Central memory CD8-positive, alpha-beta T cell (primary cell): ENCODE measurements at places on chromosomes 5 and 9.

GRCh38 chr5:17367256-17367840, 130.7 kb upstream of the TAF11L2 start:
- DNase-seq, result no peak

DNA sequence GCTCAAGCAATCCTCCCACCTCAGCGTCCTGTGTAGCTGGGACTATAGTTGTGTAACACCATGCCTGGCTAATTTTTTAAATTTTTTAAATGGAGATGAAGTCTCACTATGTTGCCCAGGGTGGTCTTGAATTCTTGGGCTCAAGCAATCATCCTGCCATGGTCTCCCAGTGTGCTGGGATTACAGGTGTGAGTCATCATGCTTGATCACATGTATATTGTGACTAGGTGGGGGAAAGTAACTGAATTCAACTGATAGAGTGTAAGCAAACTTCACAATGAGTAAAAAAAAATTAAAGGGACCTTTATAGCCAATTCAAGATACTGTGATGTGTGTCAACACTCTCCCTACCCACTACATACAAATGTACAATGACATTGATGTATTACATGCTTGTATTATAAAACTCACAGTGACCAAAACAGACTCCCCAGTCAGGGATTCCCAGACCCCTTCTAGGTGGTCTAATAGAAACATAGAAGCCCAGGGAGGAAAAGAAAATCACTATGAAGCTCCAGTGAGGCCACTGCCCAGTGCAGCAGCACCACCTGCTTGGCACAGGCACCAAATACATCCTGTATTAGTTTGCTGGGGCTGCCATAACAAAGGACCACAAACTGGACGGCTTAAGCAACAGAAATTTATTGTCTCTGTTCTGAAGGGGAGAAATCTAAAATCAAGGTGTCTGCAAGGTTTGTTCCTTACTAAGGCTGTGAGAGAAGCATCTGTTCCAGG, 8.8 kb downstream of the PLGRKT start:
- no peak for DNase-seq

- no peak for DNase-seq
These were observed 252.7 kb upstream of the IL12B start for GRCh38 chr5:159582756-159583541.

DNA sequence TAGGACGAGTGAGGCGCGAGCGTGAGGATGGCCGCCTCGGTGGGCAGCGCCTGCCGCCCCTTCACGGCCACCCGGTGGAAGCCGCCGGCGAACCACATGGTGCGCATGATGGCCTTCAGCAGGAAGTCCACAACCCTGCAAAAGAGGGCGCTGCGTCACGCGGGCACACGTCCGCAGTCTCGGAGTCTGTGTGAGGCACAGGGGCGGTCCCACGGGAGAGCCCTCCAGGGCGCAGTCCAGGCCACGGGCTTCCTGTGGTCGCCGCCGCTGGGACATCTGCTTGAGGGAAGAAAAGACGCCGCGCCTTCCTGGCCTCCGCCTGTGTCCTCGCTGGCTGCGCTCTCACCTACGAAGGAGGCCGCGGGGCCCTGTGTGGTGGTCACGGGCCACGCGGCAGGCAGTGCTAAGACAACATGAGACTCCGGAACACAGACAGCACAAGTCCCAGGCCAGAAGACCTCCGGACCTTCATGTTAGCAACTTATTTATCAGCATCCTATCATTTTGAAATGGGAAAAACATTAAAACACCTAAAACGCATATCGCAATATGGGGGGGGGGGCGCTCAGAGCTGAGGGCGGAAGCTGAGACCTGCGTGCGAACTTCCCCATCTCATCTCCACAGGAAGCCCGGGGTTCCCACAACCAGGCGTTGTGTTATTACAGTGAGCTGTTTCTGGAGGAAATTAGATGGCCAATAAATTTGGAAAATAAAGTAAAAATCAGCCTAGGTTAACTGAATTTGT, 28.8 kb downstream of the LPCAT1 start:
- no peak for DNase-seq

GRCh38 chr9:7721291-7721690, 78.3 kb downstream of the DMAC1 start:
- no peak for DNase-seq

DNA sequence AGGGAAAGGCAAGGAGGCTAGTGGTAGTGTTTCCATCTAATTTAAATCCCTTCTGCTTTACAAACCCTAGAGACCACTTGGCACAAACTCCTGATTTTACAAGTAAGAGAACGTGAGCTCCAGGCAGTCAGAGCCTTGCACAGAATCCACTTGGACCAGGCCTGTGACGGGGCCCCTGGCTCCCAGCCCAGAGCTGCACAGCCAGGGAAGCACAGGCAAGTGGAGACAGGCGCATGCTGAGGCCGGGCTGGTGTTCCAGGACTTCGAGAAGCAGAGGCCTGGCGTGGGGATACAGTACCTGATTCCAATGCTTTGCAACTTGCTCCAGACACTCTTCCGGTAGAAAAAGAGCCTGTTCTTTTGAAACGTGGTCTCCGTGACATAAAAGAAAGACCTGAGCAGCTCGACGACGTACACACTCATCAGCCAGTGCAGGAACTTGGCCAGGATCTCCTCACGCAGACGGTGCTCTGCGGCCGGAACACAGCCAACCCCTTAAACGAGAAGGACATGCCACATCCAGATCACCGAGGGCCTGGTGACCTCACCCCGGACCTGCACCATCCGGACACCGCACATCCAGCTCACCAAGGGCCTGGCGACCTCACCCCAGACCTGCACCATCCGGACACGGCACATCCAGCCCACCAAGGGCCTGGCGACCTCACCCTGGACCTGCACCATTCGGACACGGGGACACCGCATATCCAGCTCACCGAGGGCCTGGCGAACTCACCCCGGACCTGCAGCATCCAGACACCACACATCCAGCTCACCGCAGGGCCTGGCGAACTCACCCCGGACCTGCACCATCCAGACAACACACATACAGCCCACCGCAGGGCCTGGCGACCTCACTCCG, 12.5 kb downstream of the TERT start:
- no peak for DNase-seq

- no peak for DNase-seq
These were observed 96.1 kb upstream of the RASGRF2 start for GRCh38 chr5:80864109-80864508.

DNA sequence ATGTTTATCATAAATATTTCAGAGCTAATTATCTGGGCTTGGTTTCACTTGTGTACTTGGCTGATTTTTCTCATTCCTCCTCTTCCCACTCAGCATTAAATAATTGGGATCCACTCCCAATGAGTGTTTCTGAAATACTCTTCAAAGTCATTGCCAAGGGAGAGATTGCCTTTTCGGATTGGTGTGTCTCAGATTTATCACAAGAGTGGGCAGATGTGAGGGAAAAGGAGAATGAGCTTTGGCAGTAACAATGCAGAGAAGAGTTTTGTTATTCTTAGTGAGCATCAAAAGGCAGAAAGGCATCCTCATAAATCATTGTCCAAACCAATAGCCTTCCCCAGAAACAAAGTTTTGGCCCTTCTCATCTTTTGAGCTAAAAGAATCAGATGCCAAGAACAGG, 79.2 kb downstream of the SEMA5A start:
- no peak for DNase-seq

DNA sequence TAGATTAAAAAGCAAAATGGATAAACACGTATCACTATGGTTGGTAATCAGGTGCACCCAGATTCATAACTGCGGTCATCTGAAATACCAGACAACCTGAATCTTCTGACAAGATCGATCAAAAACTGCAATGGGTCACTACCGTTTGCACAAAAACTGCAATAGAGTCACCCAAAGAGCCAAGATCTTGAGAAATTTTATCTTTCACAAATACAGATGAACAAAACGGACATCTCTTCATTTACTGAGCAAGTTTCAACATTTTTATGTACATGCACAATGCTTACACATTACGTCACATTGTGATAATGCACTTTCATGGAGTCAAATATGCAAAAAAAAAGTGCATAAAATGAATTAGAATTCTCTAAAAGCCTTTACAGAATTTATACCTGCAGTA, 18.6 kb downstream of the PRKAA1 start:
- no peak for DNase-seq

- DNase-seq, result no peak
These were observed 192.2 kb downstream of the CHSY3 start for GRCh38 chr5:130096483-130096882.

- no peak for DNase-seq
These were observed 420.9 kb upstream of the SGCD start for GRCh38 chr5:155906046-155906445.

DNA sequence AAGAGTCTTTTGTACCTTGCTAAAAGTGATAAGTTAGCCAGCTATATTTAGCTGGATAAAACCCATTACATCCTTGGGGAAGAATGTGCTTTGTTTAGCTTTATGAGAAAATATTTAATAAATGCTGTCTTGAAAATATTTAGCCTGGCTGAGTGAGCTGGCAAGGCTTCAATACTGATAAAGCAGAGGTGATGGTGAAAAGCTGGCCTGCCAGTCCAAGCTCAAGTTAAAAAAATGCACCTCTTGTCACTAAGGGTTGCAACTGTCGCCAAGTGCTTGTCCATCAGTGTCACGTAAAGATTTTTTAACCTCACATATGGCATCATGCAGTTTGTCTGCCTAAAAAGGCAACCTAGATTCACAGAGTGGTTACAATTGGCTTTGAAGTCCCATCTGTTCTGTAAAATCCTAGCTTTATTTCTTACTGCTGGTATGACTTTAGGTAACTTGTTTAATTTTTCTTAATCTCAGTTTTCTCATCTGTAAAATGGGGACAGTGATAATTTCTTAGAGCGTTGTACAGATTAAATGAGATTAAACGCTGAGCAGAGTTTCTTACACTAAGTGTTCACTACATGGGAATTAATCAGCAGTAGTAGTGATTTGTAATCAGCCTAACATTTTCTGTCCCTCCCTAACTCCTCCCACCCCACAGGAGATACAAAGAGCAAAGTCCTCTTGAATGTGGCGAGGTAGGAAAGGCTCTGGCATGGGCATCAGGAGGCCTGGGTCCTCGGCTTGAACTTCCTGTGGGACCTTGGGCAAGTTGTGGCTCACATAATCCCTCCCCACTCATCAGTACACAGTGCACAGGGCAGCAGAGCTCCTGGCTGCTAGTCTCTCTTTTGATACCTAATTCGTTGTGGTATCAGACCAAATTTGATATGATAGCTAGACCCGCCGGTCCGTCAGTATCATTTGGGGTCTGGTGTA, 48.7 kb downstream of the PIK3R1 start:
- no peak for DNase-seq

DNA sequence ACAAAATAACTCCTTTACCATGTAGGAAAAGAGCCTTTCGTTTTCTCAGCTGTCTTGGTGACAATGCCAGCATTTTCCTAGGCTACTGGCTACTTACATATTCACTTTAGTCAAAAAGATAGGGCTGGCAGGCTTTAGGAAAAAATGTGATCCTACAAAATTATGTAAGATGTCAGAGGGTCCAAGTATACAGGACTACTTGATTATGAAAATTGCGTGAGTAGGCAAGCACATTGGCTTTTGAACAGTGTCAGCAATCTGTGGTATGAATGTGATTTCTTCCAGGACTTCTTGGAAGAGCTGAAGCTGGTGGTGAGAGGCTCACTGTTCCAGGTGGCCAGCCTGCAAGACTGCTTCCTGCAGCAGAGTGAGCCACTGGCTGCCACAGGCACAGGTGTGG, 22.8 kb downstream of the THBS4 start:
- no peak for DNase-seq

DNA sequence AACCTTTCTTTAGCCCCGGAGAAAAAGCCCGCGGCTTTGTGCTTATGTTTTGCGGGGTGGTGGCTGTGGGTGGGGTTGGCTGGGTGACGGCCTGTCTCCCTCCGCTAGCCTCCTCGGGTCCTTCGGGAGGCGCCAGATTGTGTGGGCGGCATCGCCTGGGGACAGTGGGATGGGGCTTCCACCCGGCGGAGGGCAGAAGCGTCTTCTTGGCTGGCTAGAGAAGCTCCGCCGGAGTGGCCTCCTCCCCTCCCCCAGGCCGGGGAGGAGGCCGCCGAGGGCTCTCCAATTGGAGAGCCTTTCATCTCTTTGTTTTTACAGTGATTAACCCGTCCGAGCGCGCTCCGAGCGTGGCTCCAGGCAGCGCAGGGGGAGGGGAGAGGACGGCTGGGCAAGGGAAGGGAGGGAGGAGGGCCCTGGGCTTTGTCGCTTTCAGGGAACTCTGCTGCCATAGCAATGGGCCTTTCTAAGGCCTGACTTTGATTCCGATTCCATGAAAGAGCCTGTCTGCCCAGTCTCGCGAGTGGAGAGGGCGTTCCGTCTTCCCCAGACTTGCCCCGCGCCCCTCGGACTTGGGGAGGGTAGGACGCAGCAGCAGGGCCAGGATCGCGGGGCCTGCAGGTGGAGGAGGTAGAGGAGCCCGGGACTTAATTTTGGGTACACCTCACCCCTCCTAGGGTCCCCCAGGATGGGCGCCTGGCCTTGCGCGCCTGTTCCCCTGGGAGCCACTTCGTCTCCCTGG, 36.7 kb upstream of the TIFAB start:
- DNase-seq, result no peak

DNA sequence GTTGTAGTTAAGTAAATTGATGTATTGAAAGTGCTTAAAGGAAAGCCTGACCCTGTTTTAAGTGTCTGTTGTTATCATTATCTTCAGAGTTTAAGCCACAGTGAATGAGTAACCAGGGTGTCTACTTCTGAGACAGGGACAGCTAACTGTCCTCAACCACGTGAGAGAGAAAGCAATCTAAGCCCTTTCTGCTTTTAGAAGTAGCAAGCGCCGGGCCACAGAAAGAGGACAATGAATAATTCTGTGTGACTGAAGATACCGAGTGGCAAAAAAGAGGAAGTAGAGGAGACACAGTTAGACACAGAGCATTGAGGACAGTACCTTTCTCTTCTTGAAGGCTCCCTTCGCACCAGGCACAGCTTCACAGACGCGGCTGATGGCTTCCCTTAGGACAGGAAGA, 86.3 kb downstream of the S1PR3 start:
- DNase-seq, result no peak

DNA sequence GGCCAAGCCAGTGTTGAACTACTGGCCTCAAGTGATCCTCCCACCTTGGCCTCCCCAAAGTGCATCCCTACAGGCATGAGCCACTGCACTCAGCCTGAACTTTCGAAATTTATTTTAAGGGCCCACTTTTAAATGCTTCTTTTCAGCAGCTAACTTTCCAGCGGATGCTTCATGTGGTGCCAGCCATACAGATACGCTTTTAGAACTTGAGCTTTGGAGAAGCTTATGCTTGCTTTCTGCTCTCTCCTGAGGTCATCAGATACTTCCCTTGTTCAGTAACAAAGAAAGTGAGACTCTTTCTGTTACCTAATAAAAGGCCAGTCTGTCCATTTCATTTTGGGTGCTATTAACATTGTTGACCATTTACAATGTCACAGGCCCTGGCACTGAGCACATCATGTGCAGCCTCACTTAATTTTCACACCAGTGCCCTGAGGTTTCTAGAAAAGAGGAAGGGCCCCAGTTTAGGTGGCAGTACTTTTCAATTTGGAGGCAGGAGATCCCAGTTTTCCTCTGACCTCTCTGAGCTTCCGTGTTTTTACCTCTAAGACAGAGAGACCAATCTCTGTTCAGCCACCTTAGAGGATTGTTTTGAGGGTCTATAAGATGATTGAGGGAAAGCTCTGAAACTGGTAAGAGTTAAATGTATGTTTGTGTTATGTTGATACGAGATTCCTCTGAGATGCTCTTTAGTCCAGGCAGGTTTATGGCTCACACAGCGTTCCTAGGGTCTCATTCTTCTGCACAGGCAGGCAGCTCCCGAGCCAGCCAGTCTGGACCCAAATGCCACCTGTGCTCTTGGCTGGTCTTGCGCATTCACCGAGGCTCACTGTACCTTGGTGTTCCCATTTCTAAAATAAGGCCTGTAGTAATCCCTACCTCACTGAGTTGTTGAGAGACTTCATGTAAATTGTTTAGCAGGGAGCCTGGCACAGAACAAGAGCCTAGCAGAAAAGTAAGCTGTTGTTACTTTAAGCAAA, 4.4 kb downstream of the ABL1 start:
- DNase-seq, result no peak

- DNase-seq, result no peak
These were observed 25.6 kb downstream of the RRAGA start for GRCh38 chr9:19074836-19075235.
